Tibial nerve (tissue), 4 donors: ENCODE measurements at places on chromosomes 2 and 18. TPM values are rescaled to one million over a fixed set of nuclear protein-coding genes. Genes with fewer than 3 reads are reported as not detected.

Gene ANKRD62
- total RNA-seq, result not detected

DNA sequence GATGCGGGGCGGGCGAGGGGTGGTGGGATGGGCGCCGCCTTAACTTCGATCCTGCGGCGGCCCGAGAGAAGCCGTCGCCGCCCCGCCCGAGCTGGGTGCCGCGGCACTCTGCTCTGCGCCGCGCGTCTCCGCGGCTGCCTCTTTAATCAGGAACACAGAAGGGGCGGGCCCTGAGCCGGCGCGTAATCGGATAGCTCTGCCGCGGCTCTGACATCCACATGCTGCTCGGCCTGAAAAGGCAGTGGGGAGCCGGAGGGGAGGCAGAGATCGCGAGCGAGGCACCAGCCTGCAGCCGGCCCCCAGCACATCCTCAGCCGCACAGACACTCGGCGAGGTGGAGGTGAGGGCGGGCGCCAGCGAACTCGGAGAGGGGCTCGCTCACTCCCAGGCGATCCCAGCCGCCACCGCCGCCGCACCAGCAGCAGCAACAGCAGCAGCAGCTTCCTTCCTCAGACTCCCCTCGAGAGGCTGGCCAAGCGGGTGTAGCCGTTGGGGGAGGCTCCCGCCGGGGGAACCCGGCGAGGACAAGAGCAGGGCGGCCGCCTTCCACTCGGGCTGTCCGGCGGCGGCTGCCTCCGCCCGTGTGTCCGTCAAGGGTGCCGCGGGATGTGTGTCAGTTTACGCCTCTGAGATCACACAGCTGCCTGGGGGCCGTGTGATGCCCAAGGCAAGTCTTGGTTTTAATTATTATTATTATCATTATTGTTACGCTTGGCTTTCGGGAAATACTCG is at the start of gene NRP2:
Gene NRP2, plus strand, starts transcription at position 263 of the 732 bp plus-strand sequence. CDS start 790 bp downstream, outside the sequence.
- peak; percentile 84 for DNase-seq

- no peak for DNase-seq
Measured at GRCh38 chr2:105034170-105034569, 3.7 kb upstream of the MRPS9 start.

DNA sequence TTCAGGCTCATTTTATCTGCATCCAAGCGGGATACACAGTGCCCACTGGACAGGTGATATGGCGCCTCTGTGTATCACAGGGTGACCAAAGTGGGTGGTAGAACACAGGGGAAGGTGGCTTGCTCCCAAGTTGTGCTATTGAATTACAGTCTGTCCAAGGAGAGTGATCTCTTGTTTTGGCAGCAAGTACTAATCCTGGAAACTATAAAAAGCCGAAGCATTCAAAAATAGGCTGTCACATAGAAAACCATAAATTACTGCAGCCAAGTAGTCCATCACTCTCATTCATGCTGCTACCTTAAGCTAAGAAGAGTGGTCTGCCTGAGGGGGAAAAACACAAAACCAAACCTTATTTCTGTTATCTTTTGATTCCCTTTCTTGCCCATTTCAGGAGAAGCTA is 237.1 kb upstream of the POU3F3 start:
- DNase-seq, result no peak

GRCh38 chr2:183951630-183952029 is 646.7 kb upstream of the ZNF804A start:
- DNase-seq, result no peak

Gene AQP12A
- 1.2 TPM for total RNA-seq

DNA sequence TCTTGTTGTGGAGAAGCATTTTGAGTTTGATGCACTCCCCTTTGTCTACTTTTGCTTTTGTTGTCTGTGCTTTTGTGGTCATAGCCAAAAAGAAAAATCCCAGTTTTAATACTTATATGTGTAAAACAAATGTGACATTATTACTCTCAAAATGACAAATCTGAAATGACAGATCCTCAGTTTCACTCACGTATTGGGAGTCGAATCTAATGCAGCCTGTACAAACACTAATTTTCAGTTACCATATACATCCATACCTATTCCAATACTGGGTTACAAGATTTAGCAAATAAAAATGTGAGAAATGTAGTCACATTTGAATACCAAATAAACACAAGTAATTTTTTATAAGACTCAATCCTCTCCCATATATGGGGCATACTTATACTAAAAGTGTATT is 148.2 kb upstream of the ZNF516 start:
- no peak for DNase-seq

DNA sequence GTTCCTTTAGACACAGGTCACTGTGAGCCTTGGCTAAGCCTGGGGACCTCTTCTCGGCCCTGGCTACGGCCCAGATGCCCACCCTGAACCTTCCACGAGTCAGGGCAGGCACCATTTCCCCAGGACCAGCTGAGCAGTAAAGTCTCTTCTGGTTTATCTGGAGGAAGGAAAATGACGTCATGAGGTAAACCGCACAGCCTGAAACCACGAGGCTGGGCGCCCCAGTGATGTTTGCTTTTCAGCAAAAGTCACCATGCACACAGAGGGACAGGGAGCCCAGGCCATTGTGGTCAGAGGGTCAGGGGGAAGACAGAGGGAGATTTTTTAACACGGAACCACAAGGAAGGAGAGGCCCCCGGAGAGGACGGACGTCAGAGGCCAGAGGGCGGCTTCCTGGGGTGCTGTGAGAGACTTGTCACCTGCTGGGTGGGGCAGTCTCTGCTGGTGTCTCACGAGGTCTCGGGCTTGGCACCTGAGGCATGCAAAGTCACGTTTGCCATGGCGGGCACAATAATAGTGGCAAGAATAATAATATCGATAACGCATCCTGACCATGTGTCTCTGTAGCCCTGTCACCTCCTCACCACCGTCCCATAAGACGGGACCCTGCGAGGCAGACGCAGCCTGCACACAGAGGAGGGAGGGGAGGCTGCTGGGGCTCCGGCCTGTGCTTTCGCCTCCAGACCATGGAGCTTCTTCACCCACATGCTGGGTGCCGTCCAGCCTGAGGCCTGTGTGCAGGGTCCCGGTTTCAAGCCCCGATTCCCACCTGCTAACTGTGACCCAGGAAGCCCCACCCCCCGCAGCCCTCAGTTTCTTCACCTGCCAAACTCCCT is 33.2 kb upstream of the FOSL2 start:
- DNase-seq, result no peak

Gene G6PC2
- not detected for total RNA-seq

DNA sequence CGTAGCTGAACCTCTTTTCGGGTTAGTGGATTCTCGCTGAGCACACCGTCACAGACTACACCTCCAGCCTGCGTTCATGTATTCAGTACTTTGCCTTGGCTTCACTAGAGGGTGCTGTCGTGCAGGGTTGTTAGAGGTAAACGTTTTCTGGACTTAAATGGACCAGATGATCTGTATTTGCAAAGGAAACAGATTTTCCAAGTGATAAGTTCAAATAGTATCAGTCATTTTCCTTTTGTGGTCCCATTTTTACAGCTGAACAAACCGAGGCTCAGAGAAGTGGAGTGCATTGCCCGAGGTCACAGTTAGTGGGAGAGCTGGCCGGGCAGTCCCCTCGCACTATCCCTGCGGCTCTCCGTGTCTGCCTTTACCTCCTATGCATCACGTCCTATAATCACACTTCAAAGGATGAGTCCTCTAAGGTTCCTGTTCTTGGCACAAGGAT is 125.9 kb downstream of the MAP4K4 start:
- peak; percentile 48 for DNase-seq

DNA sequence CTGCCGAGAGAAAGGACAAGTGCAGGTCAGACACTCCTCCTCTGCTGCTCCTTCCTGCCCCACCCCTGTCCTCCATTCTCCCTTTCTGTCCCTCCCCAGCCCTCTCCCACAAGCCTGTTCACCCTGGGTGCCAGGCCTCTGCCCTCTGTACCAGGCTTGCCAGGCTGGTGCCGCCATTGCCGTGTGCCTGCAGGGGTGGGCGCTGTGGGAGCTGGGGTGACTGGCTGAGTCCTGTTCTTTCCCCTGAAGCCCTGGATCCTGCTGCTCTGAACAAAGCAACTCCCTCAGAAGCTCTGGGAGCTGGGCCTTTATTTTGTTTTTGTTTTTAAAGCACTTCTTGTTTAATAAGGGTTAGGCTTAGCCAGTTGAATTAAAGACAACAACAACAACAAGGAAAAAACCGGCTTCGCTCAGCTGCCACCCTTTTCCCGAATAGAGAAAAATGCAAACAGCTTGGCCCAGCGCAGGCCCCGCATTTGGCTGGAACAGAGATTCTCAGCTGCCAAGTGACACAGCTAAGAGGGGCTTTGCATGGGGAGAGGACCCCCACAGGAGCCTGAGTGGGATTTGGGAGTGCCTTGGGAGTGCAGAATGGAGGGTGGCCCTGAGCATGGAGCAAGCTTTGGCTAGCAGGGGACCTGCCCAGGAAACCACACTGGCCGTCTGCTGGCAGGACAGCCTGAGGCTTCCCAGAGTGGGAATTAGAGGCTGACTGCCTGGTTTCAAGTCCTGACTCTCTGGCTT is 9.1 kb downstream of the PCARE start:
- no peak for DNase-seq

Gene DCDC2C
- total RNA-seq, result 7.3 TPM

- no peak for DNase-seq
Measured at GRCh38 chr2:241865416-241865956, 4.0 kb upstream of the RTP5 start.

Gene SPOPL
- 22.7 TPM for total RNA-seq

DNA sequence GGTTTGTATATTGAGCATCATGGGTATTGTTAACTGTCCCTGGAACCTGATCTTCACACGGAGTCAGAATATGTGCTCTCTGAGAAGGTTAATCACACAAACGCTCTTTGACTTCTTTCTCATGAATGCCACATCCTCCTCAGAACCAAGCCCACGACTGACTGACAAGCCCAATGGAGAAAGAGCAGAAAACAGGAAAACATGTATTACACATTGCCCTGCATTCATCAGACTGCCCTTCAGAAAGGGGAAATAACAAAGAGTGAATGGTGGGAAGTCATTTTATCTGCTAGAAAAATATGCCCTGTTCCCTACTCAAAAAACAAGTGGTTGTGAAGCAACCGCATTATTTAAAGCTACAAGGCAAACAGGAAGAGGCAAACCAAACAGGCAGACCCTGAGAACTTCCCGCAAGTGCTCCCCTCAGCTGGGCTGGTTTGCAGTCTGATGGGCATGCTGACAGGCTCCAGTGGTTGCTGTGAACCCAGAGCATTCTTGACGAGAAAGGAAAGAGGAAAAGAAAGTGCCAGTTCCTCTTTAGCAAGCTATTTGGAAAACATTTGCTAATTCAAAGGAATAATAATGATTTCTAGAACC is 172.9 kb upstream of the SETBP1 start:
- peak; percentile 21 for DNase-seq

Gene FOXD4L1
- total RNA-seq, result not detected

DNA sequence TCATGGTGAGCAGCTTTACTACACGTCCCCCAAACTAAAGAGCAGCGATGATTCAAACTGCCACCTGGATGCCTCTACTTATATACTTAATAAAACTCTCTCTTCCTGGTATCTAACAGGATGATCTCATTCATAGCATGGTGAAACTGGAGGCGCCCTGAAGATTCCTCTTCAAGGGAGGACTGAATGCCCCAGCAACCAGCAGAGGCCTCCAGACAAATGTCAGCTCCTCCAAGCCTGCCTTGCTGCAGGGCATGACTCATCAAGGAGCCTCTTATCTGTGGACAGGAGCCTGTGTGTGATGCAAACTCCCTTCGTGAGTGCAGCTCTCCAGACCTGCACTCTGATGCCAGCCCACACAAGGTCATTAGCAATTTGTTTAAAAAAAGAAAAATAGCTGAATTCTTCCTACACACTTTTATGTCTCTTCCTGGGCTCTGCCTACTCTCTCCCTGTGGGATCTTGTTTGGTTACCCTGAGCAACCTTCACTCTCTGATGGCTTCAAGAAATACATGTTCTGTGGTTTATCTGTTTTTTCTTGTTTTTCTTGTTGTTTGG is 30.2 kb downstream of the LONRF2 start:
- DNase-seq, result no peak

- no peak for DNase-seq
Measured at GRCh38 chr18:6219116-6219717, 195.5 kb downstream of the L3MBTL4 start.

Gene CTAGE1
- not detected for total RNA-seq

DNA sequence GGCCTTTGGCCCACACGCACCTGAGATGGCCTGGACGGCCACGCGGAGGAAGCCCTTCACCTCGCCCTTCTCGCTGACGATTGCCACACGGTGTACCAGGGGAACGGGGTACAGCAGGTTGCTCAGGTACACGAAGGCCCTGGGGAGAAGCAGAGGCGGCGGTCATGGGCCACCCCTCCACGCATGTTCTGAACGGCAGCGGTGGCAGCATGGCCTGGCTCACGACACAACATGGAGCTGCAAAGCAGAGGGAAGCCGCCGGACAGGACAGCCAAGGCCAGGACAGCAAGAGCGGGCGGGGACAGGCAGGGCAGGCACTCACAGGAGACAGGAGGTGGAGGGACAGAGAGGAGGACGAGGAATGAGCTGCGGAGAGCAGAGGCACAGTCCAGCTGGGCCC is 58.7 kb downstream of the AQP12A start:
- no peak for DNase-seq

Gene TCF23
- total RNA-seq, result not detected

- DNase-seq, result no peak
Measured at GRCh38 chr2:46683541-46683940, 204.2 kb downstream of the TMEM247 start.

DNA sequence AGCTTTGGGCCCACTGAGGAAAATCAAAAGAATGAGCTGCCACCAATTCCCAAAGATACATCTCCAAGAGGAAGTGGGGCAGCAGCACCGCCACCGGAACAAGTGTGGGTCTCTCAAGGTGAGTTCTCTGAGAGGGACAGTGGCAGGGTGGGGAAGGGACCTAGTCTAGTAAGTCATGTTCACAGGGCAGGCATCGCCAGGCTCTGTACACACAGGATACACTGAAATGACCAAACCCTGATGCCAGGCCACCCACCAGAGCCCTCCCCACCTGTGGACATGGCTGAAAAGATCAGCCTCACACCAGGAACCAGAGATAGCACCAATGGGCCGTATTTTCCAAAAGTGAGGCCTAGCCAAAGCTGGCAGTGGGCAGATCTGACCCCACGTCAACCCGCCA is 108.2 kb upstream of the SMAD2 start:
- DNase-seq, result no peak

DNA sequence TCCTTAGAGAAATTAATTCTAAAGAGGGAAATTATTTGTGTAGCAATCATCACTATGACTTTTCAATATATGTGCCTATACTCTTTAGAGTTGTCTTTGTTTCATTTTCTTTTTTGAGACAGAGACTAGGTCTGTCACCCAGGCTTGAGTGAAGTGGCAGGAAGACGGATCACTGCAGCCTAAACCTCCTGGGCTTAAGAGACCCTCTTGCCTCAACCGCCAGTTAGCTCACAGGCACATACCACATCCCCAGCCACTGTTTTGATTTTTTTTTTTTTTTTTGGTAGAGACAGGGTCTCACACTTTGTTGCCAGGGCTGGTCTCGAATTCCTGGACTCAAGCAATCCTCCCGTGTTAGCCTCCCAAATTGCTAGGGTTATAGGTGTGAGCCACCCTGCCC is 12.4 kb downstream of the YWHAQ start:
- no peak for DNase-seq

GRCh38 chr2:66919286-66919685 is 477.8 kb upstream of the ETAA1 start:
- DNase-seq, result no peak

Gene ALPG
- total RNA-seq, result not detected

- DNase-seq, result no peak
Measured at GRCh38 chr18:56302156-56302555, 336.2 kb downstream of the TXNL1 start.
